ENCODE measurements at places on chromosomes 6 and 20.
A peak's percentile ranks its signal among the peaks of the same experiment; 100 is the strongest.

DNA sequence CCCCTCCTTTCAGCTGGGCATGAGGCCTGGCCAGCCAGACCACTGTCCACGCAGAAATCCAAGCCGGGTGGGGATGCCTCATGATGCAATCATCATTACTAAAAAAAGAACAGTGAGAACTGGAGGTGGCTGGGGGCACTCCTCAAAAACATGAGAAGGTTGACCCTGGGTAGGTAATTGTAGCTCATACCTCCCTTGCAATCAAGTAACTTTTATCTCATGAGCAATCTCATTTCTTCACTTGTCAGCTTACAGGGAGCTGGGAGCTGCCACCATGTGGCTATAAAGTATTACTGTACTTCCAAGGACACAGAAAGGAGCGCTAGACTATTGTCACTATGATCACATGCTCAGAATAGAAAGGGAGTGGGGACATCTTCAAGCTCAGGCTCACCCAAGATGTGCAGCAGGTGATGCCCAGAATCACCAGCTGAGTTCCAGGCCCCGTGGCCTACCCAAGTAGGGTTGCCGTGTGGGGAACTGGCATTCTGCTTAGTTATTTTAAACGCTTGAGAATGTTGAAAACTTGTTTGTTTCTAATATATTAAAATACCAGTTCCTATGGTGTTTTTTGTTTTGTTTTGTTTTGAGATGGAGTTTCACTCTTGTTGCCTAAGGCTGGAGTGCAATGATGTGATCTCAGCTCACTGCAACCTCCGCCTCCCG lies 3.0 kb upstream of the CDH26 start:
- no peaks in the 10 kb centered on the region for H3K27me3 ChIP-seq
- H3K36me3 ChIP-seq = no peaks in the 10 kb centered on the region
- H3K27ac ChIP-seq = no peak overlapping the region
- no peak for DNase-seq

- H3K4me3 ChIP-seq = no peak overlapping the region
- no peaks in the 10 kb centered on the region for H3K36me3 ChIP-seq
- DNase-seq = no peak
- H3K27me3 ChIP-seq = peaks cover 4% of the 10 kb centered on the region
Observed at GRCh38 chr6:24919056-24919892, 16.5 kb downstream of the RIPOR2 start.

- no peaks in the 10 kb centered on the region for H3K4me1 ChIP-seq
- H3K36me3 ChIP-seq = no peaks in the 10 kb centered on the region
- H3K4me3 ChIP-seq = no peak overlapping the region
- no peak for DNase-seq
Observed at GRCh38 chr6:45832063-45832462, 183.6 kb downstream of the CLIC5 start.

- no peaks in the 10 kb centered on the region for H3K27me3 ChIP-seq
- DNase-seq = no peak
- H3K4me1 ChIP-seq = peaks cover 7% of the 10 kb centered on the region
- H3K4me3 ChIP-seq = no peak overlapping the region
- H3K27ac ChIP-seq = no peak overlapping the region
- H3K36me3 ChIP-seq = no peaks in the 10 kb centered on the region
Observed at GRCh38 chr20:39290575-39290974, 328.4 kb downstream of the DHX35 start.

GRCh38 chr20:10277616-10278015 lies 59.0 kb downstream of the SNAP25 start:
- H3K36me3 ChIP-seq = no peaks in the 10 kb centered on the region
- H3K27ac ChIP-seq = no peak overlapping the region
- no peak overlapping the region for H3K4me3 ChIP-seq
- H3K27me3 ChIP-seq = peaks cover 10% of the 10 kb centered on the region
- H3K4me1 ChIP-seq = no peaks in the 10 kb centered on the region

- H3K4me3 ChIP-seq = no peak overlapping the region
- H3K4me1 ChIP-seq = no peaks in the 10 kb centered on the region
- H3K36me3 ChIP-seq = no peaks in the 10 kb centered on the region
- no peak overlapping the region for H3K27ac ChIP-seq
Observed at GRCh38 chr6:54595844-54596243, 250.7 kb upstream of the FAM83B start.

DNA sequence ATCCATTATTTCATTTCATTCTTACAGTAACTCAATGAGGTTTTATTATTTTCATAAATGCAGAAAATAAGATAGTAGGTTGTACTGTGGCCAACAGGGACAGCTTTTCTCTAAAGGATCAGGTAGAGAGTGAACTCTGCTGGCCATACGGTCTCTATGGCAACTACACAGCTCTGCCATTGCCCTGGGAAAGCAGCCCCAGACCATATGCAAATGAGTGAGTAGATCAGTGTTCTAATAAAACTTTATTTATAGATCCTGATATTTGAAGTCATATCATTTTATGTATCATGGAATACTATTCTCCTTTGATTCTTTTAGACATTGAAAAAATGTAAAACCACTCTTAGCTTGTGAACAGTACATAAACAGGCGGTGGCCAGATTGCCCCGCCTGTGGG lies 192.5 kb upstream of the RREB1 start:
- peaks cover 46% of the 10 kb centered on the region for H3K4me1 ChIP-seq
- no peak for DNase-seq
- H3K4me3 ChIP-seq = peak overlapping the region; percentile 34
- H3K36me3 ChIP-seq = no peaks in the 10 kb centered on the region

GRCh38 chr20:62475027-62475771 lies 596 bp downstream of the GATA5 start:
- peaks cover 28% of the 10 kb centered on the region for H3K4me1 ChIP-seq
- DNase-seq = no peak
- H3K27me3 ChIP-seq = peaks cover 95% of the 10 kb centered on the region
- H3K36me3 ChIP-seq = no peaks in the 10 kb centered on the region

DNA sequence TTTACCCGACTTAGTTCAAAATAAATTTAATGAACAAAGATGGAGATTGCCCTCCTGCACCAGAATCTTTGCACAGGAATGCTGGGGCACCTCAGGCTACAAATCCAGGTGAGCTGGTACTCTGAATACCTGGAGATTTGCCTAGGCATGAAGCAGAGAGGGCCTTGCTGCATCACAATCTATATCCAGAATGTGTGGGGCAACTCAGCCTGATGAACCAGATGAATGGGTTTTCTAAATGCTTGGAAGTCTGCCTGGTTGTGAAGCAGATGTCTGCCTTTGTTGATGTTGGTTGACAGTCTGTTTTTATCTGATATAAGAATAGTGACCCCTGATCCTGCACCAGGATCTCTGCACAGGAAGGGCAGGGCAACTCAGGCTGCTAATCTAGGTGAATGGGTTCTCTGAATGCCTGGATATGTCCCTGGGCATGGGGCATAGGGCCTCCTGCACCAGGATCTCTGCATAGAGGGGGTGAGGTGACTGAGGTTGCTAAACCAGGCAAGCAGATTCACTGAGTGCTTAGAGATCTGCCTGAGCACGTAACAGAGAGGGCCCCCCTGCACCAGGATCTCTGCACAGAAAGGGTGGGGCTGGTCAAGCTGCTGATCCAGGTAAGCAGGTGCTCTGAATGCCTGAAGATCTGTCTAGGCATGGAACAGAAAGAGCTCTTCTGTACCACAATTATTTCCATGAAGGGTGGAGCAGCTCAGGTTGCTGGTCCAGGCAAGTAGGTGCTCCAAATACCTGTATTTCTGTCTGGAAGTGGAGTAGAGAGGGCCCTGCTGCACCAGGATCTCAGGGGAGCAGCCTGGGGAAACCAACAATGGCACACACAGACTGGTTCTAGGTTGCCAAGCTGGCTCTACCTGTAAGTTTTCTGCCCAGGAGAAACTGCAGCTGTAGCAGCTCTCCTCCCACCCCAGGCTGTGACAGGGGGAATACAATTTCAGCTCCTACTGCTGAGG lies 437.5 kb downstream of the MMUT start:
- peaks cover 5% of the 10 kb centered on the region for H3K4me1 ChIP-seq
- no peak overlapping the region for H3K4me3 ChIP-seq
- no peak for DNase-seq
- H3K27ac ChIP-seq = peak overlapping the region; percentile 64
- H3K27me3 ChIP-seq = no peaks in the 10 kb centered on the region
- no peaks in the 10 kb centered on the region for H3K36me3 ChIP-seq

GRCh38 chr20:49646126-49646525 lies 67.6 kb downstream of the B4GALT5 start:
- no peaks in the 10 kb centered on the region for H3K4me1 ChIP-seq
- H3K36me3 ChIP-seq = peaks cover 72% of the 10 kb centered on the region
- H3K27ac ChIP-seq = no peak overlapping the region
- no peak overlapping the region for H3K4me3 ChIP-seq
- no peak for DNase-seq

GRCh38 chr6:164751395-164751794 lies 558.0 kb downstream of the C6orf118 start:
- no peak overlapping the region for H3K27ac ChIP-seq
- H3K4me1 ChIP-seq = peaks cover 5% of the 10 kb centered on the region
- DNase-seq = no peak
- H3K4me3 ChIP-seq = no peak overlapping the region

GRCh38 chr6:110471726-110472365 lies 4.6 kb downstream of the SLC22A16 start:
- H3K27me3 ChIP-seq = peaks cover 19% of the 10 kb centered on the region
- H3K27ac ChIP-seq = no peak overlapping the region
- no peak overlapping the region for H3K4me3 ChIP-seq
- no peaks in the 10 kb centered on the region for H3K36me3 ChIP-seq

Data from suprapubic skin (tissue), 4 donors.